ENCODE measurements at places on chromosomes 5 and 9.

DNA sequence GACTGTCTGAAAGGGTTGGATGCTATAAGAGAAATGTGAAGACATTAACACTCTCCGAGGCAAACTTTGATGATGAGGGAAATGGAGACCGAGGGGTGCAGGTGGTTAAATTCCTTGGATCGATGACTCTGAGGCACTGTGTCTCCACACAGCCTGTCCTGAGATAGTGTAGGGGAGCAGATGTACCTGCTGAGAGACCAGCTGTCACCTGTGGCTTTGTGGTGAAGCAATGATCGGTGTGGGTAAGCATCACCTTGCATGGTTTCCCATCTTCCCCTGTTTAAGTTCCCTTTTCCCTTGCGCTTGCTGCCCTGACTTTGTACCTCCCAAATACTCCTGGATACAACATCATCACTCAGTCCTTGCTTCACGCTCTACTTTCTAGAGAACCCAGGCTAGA is 9.8 kb upstream of the MIER3 start:
- H3K4me3 ChIP-seq = no peak overlapping the region
- H3K36me3 ChIP-seq = peaks cover 3% of the 10 kb centered on the region
- no peak overlapping the region for H3K27ac ChIP-seq
- peaks cover 11% of the 10 kb centered on the region for H3K4me1 ChIP-seq

- H3K4me1 ChIP-seq = no peaks in the 10 kb centered on the region
- H3K4me3 ChIP-seq = no peak overlapping the region
- H3K27ac ChIP-seq = no peak overlapping the region
- no peaks in the 10 kb centered on the region for H3K36me3 ChIP-seq
Observed at GRCh38 chr5:156394642-156395305, 67.8 kb downstream of the SGCD start.

DNA sequence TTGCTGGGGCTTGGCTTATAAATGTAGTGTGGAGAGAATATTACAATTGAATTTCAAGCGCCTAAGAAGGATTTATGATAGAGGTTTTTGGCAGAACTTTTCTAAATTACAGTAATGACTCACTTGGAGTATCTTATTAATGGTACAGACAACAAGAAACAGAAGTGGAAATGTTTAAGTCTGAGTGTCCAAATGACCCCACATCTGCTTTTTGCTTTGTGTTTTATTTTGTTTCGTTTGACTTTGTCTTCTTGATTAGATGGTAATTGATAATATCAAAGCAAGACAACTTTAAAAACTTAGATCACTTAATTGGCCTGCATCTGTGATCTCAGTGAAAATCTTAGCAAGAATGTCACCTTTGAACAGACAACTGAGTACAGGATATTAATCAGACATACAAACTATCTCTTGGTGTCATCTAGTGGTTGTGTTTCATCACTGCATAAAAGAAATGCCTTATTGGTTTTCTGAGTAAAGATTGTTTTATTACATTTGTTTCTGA is 577.4 kb downstream of the ISL1 start:
- no peak for DNase-seq
- no peak overlapping the region for H3K4me3 ChIP-seq
- H3K4me1 ChIP-seq = no peaks in the 10 kb centered on the region
- no peak overlapping the region for H3K27ac ChIP-seq
- H3K36me3 ChIP-seq = no peaks in the 10 kb centered on the region

- no peak overlapping the region for H3K4me3 ChIP-seq
- no peaks in the 10 kb centered on the region for H3K36me3 ChIP-seq
- H3K27ac ChIP-seq = no peak overlapping the region
- no peak for DNase-seq
- no peaks in the 10 kb centered on the region for H3K27me3 ChIP-seq
- no peaks in the 10 kb centered on the region for H3K4me1 ChIP-seq
Observed at GRCh38 chr5:41309275-41309674, 95.9 kb upstream of the C6 start.

DNA sequence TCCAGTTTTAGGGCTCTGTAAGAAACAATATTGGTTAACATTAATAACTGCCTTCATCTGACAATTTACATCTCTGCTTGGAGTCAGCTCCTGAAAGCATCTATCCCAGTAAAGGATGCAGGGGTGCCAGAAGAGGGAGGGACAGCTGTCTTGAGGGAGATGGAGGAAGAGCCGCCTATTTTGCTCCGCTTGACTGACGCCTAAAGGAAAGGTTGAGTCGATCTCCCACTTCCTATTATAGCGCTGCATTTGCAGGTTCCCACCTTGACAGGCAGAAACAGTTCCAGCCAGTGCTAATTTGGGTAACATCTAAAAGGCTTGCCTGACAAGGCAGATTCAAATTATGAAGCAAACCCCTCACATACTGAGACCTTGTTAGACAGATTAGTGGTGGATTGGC is 374.6 kb downstream of the SPATA31D1 start:
- no peak overlapping the region for H3K27ac ChIP-seq
- no peaks in the 10 kb centered on the region for H3K27me3 ChIP-seq
- H3K4me3 ChIP-seq = no peak overlapping the region

- no peak overlapping the region for H3K27ac ChIP-seq
- H3K4me1 ChIP-seq = peaks cover 3% of the 10 kb centered on the region
- DNase-seq = no peak
- no peak overlapping the region for H3K4me3 ChIP-seq
- peaks cover 39% of the 10 kb centered on the region for H3K27me3 ChIP-seq
- H3K36me3 ChIP-seq = no peaks in the 10 kb centered on the region
Observed at GRCh38 chr9:127404631-127405030, 7.7 kb downstream of the SLC2A8 start.

GRCh38 chr5:122259995-122260394 is 52.0 kb upstream of the SNCAIP start:
- H3K4me3 ChIP-seq = no peak overlapping the region
- H3K27ac ChIP-seq = no peak overlapping the region
- DNase-seq = no peak
- H3K27me3 ChIP-seq = no peaks in the 10 kb centered on the region

DNA sequence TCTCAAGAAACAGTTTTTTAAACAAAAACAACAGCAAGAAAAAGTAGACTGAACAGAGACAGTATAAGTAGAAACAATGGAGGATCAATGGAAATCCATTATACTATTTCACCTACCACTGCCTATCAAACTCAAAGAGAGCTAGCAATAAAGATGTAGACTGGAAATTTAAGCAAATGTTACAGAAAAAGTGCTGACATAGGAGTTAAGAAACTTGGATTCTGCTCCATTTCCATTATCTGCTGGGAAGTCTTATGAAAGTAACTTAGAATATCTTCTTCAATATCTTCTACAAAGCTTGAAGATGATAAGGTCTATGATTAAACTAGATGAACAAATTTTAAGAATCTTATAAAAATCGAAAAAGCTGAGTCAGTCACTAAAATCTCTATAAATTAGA is 1469.8 kb upstream of the C9orf72 start:
- H3K4me3 ChIP-seq = no peak overlapping the region
- no peak for DNase-seq
- H3K36me3 ChIP-seq = no peaks in the 10 kb centered on the region
- H3K4me1 ChIP-seq = no peaks in the 10 kb centered on the region

- peaks cover 3% of the 10 kb centered on the region for H3K4me1 ChIP-seq
- DNase-seq = no peak
- H3K27me3 ChIP-seq = peaks cover 39% of the 10 kb centered on the region
- no peak overlapping the region for H3K4me3 ChIP-seq
Observed at GRCh38 chr9:130461731-130462130, 17.0 kb downstream of the ASS1 start.

DNA sequence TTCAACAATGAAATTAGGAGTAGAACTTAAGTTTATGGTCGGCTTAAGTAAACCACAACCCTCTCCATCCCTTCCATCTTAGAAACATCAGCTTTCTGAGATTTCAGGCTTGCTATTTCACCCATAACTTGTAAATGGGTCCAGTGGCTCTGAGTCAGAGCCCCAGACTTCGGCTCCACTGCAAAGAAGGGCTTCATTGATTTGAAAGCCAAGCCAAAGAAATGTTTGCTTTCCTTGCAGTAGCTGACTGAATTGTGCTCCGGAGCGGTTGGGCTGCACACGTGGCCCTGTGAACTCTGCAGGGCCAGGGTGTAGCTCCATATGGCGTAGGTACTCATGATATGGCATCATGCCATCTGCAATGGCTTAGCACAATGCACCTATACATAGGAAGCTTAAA is 57.0 kb downstream of the NREP start:
- peaks cover 6% of the 10 kb centered on the region for H3K4me1 ChIP-seq
- peaks cover 45% of the 10 kb centered on the region for H3K27me3 ChIP-seq
- no peak for DNase-seq
- H3K4me3 ChIP-seq = no peak overlapping the region
- H3K36me3 ChIP-seq = peaks cover 4% of the 10 kb centered on the region
- H3K27ac ChIP-seq = no peak overlapping the region

GRCh38 chr9:70474413-70474812 is 60.0 kb upstream of the KLF9 start:
- H3K4me1 ChIP-seq = peaks cover 20% of the 10 kb centered on the region
- DNase-seq = no peak
- no peaks in the 10 kb centered on the region for H3K36me3 ChIP-seq

DNA sequence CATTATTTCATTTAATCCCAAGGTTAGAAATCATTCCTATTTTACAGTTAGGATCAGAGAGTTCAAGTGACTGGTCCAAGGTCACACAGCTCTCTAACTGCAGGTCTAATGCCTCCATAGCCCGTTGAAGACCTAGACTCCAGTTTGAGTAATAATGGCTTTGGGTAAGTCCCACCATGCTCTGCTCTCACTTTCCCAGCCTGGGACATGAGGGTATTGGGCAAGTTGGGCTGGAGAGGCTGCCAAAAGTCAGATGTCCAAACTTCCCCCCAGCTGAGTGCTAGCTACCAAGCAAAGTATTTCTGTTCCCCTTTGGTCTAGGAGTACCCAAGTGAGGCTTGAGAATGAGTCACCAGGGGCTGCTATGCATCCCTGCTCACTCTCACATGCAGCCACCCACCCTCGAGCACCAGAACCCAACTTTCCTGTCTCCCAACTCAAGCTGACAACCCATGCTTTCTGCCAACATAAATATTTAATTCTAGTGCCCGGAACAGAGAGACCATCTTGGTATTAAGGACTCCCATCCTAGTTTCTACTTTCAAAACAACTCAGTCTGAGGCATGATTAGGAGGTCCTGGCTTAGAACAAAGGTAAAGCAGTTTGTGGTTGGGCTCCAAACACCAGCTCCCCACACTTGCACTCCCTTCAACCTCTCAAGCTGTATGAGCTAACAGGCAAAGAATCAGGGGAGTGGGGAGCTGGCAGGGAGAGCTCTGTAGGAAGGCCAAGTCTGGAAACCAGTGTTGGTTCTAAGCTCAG is 236.5 kb upstream of the TRIM32 start:
- no peak for DNase-seq
- H3K27me3 ChIP-seq = no peaks in the 10 kb centered on the region
- H3K27ac ChIP-seq = no peak overlapping the region
- H3K4me3 ChIP-seq = no peak overlapping the region
- H3K4me1 ChIP-seq = no peaks in the 10 kb centered on the region
- H3K36me3 ChIP-seq = no peaks in the 10 kb centered on the region

GRCh38 chr9:38686933-38687332 is 33.0 kb downstream of the FAM240B start:
- peak overlapping the region; percentile 14 for H3K27ac ChIP-seq
- no peak overlapping the region for H3K4me3 ChIP-seq
- peaks cover 36% of the 10 kb centered on the region for H3K27me3 ChIP-seq
- DNase-seq = no peak

- peaks cover 52% of the 10 kb centered on the region for H3K27me3 ChIP-seq
- H3K36me3 ChIP-seq = no peaks in the 10 kb centered on the region
- H3K4me1 ChIP-seq = peaks cover 11% of the 10 kb centered on the region
- no peak overlapping the region for H3K4me3 ChIP-seq
Observed at GRCh38 chr9:135464181-135464580, 15.4 kb upstream of the PPP1R26 start.

DNA sequence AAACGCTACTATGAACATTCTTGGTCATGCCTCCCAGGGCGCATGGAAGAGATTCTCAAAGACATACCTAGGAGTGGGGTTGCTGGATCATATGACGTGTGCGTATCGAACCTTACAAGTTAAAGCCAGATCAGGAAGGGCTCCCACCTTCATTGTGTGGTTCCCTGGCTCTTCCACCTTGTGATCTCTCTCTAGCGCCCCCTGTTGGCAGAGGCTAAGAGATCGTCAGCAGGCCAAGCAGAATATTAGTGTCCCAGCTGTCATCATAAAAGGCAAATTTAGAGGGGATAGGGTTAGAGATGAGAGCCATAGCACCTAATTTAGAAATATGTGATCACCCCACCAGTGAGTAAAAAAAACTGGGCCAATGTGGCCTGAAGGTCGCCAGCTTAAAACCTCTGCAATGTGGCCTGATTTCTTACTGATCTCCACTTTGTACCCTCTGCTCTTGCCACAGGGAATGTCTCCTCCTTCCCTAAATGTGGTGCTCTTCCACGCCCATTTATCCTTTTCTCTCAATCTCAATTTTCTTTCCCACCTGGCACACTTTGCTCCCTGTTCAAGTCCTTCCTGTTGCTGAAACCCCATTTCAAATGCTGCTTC is 91.7 kb upstream of the SHB start:
- DNase-seq = peak; percentile 46
- H3K36me3 ChIP-seq = no peaks in the 10 kb centered on the region
- H3K27me3 ChIP-seq = peaks cover 29% of the 10 kb centered on the region
- H3K4me3 ChIP-seq = no peak overlapping the region
- H3K4me1 ChIP-seq = peaks cover 12% of the 10 kb centered on the region

DNA sequence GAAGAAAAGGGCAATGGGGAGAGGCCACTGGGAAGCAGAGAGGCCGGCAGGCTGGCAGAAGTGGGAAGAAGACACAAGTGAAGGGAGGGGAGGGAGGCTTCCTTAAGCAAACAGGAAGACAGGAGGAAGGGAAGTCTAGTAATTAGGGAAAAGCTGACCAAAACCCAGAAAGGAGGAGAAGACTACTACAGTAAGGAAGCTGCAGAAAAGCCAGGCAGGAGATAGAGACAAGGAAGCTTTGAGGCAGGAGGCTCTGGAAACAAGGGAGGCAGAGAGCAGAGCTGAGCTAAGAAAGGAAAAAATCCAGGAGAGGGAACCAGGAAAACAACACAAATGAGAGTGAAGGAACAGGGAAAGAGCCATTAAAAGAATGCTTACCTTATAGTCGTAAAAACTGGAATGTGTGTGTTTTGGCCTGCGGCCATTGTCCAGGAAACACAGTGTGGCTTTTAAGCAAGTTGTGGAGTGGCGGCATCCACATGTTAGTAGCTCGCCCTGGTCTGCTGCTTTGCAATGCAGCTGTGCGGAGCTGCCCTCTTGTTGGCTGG is 317.1 kb upstream of the CLINT1 start:
- no peak overlapping the region for H3K4me3 ChIP-seq
- no peak for DNase-seq
- peaks cover 60% of the 10 kb centered on the region for H3K27me3 ChIP-seq
- H3K4me1 ChIP-seq = no peaks in the 10 kb centered on the region
- peaks cover 5% of the 10 kb centered on the region for H3K36me3 ChIP-seq

- H3K27me3 ChIP-seq = no peaks in the 10 kb centered on the region
- DNase-seq = no peak
- peaks cover 31% of the 10 kb centered on the region for H3K4me1 ChIP-seq
- no peaks in the 10 kb centered on the region for H3K36me3 ChIP-seq
- peak overlapping the region; percentile 96 for H3K27ac ChIP-seq
Observed at GRCh38 chr9:84294241-84294950, 46.2 kb downstream of the SLC28A3 start.

- no peak for DNase-seq
- peaks cover 2% of the 10 kb centered on the region for H3K36me3 ChIP-seq
- no peak overlapping the region for H3K27ac ChIP-seq
- peaks cover 28% of the 10 kb centered on the region for H3K27me3 ChIP-seq
- no peak overlapping the region for H3K4me3 ChIP-seq
Observed at GRCh38 chr5:14237317-14238086, 94.4 kb downstream of the TRIO start.

- DNase-seq = no peak
- no peak overlapping the region for H3K4me3 ChIP-seq
- H3K27me3 ChIP-seq = no peaks in the 10 kb centered on the region
- no peak overlapping the region for H3K27ac ChIP-seq
- H3K4me1 ChIP-seq = peaks cover 11% of the 10 kb centered on the region
Observed at GRCh38 chr9:137545123-137545522, 5.1 kb downstream of the PNPLA7 start.

Measured in T-helper 17 cell (primary cell).